NCI-H1436 treated with DMSO at 0.1 percent for 48 hours (cell line): ENCODE measurements at places on chromosomes 16 and 17.

- no peak for DNase-seq
These were observed 125.7 kb downstream of the XYLT1 start for GRCh38 chr16:17345043-17345442.

- no peak for DNase-seq
These were observed 6.8 kb upstream of the CAVIN1 start for GRCh38 chr17:42429726-42430447.

- no peak for DNase-seq
These were observed 11.0 kb downstream of the SLC38A8 start for GRCh38 chr16:84031556-84031955.

DNA sequence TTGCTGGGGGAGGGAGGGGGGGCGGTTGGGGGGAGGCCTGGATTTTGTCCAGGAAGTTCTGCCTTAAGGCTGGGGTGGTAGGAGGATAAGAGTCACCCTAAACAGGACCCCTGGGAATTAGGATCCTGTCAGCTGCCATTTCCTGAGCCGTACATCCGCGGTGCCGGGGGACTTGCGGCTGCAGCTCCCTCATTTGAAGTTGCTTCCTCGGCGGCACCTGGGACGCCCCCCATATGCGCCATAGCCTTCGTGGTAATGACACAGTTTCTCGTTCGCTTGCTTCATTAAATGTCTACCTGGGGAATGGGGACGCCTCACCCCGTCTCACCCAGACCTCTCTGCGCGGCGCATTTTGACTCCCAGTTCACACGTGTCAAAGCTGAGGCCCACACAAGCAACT lies 55.1 kb upstream of the PABPN1L start:
- no peak for DNase-seq

GRCh38 chr17:42553161-42553818 lies 567 bp downstream of the HSD17B1 start:
- DNase-seq = no peak

- DNase-seq = no peak
These were observed 13.0 kb downstream of the CDH13 start for GRCh38 chr16:82639666-82640336.

- DNase-seq = peak; percentile 69
These were observed at the start of gene CHRNB1 for GRCh38 chr17:7444682-7445618. CHRNB1 (plus strand) TSS chr17:7445061; CDS start chr17:7445128, 67 bp downstream.

DNA sequence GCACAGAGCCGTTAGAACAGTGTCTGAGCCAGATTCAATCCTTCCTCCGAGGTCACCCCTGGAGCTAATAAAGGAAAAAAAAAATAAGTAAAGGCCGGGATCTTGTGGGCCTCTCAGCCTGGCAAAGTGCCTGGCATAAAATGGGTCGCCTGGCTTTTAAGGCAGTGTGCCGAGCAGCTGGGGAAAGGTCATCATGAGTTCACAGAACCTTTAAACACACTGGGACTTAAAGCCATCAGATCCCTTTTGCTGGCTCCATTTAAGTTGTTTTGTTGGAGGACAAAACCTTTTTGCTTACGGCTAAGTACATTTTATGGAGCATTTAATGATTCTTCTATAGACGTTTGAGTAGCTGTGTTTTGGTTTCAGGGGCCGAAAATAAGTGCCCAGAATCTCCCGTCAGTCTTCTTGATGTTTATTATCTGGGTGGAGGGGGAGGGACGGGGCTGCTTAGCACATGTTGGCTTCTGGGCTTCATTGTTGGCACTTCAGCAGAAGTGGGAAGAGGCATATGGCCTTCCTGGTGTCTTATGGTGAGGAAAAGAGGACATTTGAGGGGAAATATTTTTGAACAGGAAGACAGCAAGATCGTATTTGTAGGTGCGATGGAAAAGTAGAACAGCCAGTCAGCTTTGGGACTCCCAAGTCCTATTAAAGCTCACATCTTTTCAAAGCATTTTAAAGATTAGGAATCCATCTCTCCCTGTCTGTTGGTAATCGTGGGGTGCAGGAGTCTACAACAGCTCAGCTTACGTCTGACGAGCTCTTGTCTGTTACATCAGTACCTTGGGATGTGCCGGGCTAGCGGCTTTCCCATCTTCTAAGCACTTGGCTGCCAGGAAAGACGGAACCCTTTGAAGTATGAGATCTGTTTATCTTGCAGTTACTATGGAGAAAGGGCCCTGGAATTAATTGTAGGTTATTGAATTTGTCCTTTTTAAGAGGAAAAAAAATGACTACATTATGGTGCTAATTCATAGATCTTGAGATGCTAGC lies 31.1 kb downstream of the RBFOX1 start:
- DNase-seq = no peak

- no peak for DNase-seq
These were observed 20.3 kb downstream of the METRNL start for GRCh38 chr17:83099570-83100181.
